Eye (tissue), 1 donor: ENCODE measurements at places on chromosomes 16 and 17.
A peak's percentile ranks its signal among the peaks of the same experiment; 100 is the strongest.

- DNase-seq = no peak
Measured at GRCh38 chr17:28324267-28324745, 5.3 kb downstream of the TMEM97 start.

- DNase-seq = no peak
Measured at GRCh38 chr16:57683636-57684545, 10.7 kb upstream of the DRC7 start.

DNA sequence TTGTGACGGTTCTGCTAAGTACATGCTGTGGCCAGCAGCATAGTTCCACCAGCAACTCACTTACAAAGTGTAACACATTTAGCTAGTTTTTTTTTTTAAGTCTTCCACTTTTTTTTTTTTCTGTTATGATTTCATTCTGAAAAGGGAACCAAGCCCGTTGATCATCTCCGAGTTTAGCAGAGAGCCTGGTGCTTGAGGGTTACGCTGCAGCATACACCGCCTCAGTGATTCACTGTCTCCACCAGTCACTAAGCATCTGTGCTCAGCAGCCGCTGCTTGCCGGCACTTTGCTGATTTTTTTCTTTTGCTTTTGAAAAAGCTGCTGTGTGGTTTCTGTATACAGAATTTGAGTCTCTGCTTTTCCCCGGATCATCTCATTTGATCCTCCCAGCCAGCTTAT, 194.5 kb upstream of the CDH13 start:
- DNase-seq = peak; percentile 29

DNA sequence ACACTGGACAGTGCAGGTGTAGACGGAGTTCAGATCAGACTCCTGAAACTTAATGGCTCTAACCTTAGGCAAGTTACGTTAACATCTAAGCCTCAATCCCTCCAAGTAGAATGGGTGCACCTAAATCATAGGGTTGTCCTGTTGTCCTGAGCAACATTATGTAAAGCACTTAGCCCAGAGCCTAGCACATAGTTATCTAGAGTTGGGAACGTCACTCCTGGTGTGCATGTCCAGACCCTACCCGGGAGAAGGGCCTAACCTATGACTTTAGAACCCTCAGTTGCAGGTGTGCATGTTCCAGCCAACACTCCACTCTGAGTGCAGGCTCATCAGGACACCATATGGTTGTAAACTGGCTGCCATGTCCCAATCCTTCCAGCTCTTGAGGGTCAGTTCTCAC, 26.0 kb downstream of the LIG3 start:
- no peak for DNase-seq

- no peak for DNase-seq
Measured at GRCh38 chr17:44942456-44942855, 5.1 kb downstream of the KIF18B start.

- DNase-seq = no peak
Measured at GRCh38 chr16:27792486-27793248, 242.7 kb downstream of the KATNIP start.

GRCh38 chr17:7989781-7990655, 12.4 kb upstream of the GUCY2D start:
- DNase-seq = peak; percentile 96

- DNase-seq = no peak
Measured at GRCh38 chr16:49637933-49638672, 217.8 kb downstream of the ZNF423 start.

DNA sequence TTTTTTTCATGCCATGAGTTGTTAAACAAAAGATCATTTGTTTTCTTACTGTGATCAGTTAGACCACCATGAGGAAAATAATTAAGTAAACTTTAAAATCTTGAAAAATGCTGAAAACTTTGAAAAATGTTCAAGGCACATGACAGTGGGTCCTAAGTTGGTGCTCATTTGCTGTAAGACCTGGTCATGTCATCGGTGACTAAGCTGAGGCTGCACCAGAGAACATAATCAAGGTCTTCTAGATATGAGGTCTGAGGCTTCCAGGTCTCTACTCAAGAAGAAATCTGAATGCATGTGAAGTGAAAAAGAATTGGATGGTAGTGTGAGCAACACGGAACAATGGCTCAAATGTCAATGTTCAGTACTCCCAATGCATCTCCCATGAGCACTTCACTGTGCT, 87.6 kb downstream of the CFDP1 start:
- DNase-seq = no peak

DNA sequence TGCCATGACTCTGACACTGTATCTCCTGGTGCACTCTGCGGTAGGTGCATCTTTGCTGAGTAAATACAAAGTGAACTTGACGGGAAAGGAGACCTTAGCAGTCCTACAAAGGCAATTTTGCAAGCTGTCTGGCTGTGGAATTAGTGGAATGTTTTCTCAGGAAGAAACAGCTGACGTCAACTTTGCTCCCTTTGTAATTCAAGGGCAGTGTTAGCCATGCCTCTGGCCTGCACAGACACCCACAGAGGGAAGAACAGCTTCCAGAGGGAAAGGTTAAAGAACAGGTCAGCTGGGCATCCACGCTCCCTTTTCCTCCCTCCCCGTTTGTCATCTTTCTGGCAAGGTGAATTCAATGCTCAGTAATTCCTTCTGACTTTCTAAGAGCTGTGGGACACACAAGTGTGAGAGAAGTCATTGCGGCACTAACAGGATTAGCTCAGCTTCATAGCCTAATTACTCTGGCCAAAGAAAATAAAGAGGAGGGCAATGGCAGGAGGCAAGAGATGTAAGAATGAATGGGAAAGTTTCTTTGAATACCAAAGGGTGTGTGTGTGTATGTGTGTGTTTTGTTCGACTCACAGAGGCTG, 476.9 kb upstream of the GOT2 start:
- peak; percentile 83 for DNase-seq
